ENCODE measurements at places on chromosomes 3 and 15.

DNA sequence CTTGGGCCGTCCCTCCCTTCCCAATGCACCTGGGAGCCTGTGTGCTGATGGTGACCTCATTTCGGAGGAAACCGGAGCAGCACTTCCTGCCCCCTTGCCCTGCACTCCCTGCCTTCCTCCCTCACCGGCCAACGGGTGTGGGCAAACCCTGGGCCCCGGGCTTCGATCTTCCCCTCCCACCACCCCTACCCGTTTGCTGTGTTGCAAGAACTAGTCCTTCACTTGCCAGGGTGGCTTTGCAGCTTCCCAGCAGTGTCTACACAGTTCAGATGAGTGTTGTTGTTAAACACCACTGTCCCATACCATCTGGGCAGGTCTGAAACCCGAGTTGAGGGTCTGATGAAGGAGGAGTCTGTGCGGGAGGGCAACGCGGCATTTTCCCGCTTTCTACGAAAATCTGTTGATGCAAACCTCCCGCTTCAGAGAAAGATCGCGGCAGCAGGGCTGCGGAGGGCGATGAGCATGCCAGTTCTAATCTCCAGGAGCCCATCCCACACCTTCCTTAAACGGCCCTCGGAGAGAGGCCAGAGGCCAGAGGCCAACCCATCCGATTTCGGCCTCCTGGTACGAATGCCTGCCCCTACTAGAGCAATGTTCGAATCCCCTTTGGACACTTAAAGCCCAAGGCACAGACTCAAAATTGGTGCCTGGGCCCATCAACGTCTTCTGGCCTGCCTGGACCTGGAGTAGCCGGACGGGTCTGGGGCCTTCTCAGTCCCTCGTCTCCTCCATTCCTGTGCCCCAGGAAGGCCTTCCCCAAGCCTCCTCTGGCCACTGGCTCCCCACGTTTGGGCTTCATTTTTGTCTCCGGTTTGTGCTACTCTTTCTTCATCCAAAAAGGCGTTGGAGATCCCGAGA, 35.7 kb upstream of the POLG start:
- DNase-seq = no peak

GRCh38 chr3:128397484-128397883, 69.2 kb downstream of the DNAJB8 start:
- no peak for DNase-seq

GRCh38 chr3:87793337-87793877, 265.4 kb downstream of the CGGBP1 start:
- DNase-seq = no peak

GRCh38 chr3:49775538-49775937, 10.8 kb downstream of the IP6K1 start:
- no peak for DNase-seq

- DNase-seq = no peak
Measured at GRCh38 chr3:54963641-54964040, 35.8 kb upstream of the LRTM1 start.

GRCh38 chr3:71710906-71711494, 14.2 kb downstream of the EIF4E3 start:
- no peak for DNase-seq

- no peak for DNase-seq
Measured at GRCh38 chr3:10981961-10982360, 10.6 kb upstream of the SLC6A1 start.

- DNase-seq = no peak
Measured at GRCh38 chr15:93414576-93415231, 325.7 kb upstream of the RGMA start.

GRCh38 chr15:88912500-88912921, 668 bp downstream of the MFGE8 start:
- DNase-seq = no peak

DNA sequence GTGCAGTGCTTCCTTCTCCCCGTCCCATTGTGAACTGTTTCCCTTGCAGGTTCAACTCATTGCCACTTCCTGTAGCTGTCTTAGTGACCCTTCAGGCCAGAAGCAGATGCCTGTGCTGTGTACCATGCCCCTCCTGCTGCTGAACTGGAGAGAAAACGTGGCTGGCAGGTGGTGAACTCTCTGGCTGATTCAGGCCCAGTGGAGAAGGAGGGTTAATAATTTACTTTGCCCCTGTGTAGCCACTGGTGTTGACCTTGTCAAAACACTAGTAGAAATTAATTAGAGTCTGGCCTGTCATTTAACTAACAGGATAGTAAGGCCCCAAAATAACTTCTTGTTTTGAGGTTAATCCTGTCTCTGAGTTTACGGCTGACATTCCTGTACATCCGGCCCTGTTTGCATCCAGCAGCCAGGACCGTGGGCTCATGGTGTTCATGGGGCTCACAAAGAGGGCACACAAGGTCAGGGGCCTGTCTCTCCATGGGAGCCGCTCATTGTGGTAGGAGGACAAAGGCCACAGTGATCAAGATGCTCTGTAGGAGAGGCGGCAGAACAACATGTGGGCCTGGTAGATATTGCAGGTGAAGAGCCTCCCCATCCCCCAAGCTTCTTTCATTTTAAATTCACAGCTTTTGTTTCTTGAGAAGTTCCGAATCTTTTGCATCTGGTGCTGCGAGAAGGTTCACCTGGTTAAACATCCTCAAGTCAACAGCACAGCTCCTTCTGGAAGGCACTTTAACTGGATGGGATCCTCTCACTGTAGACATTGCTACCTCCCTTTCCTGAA, 101.6 kb downstream of the CGNL1 start:
- no peak for DNase-seq

DNA sequence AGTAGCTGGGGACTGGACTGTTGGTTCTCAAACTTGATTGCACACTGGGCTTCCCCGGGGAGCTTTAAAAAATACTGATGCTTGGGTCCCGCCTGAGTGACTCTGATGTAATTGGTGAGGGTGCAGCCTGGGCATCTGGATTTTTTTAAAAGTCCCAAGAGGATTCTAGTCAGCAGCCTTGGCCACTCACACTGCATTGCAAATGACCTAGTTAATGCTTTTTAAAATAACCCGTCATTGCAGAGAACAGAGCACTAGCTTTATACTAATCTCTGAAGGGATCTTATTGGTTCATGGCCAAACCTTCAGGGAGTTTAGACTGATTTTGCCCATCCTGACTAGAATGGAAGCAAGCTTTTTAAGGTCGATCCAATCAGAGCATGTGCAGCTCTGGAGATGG, 310.6 kb upstream of the PROK2 start:
- DNase-seq = no peak

DNA sequence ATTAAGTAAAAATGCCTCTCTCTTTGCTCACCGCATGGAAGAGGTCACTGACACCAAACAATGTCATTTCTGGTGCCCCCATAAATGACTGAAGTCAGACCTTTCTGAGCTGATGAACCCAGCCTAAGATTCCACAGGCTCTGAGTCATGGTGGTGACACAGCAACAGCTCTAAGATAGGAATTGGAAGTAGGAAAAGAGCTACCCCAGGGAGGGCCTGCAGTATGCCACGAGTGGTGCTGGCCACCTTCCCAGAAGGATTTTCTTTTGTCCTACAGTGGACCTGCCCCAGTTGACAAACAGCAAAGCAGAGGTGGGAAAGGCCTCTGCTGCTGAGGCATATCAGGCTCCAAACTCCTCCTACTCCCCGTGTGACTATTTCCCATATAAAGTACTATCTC, 208.1 kb downstream of the MINAR1 start:
- no peak for DNase-seq

GRCh38 chr3:150072576-150072975, 101.9 kb upstream of the PFN2 start:
- no peak for DNase-seq

GRCh38 chr3:116946376-116946775, 236.8 kb downstream of the TUSC7 start:
- no peak for DNase-seq
